ENCODE measurements at places on chromosomes 7 and 10.

DNA sequence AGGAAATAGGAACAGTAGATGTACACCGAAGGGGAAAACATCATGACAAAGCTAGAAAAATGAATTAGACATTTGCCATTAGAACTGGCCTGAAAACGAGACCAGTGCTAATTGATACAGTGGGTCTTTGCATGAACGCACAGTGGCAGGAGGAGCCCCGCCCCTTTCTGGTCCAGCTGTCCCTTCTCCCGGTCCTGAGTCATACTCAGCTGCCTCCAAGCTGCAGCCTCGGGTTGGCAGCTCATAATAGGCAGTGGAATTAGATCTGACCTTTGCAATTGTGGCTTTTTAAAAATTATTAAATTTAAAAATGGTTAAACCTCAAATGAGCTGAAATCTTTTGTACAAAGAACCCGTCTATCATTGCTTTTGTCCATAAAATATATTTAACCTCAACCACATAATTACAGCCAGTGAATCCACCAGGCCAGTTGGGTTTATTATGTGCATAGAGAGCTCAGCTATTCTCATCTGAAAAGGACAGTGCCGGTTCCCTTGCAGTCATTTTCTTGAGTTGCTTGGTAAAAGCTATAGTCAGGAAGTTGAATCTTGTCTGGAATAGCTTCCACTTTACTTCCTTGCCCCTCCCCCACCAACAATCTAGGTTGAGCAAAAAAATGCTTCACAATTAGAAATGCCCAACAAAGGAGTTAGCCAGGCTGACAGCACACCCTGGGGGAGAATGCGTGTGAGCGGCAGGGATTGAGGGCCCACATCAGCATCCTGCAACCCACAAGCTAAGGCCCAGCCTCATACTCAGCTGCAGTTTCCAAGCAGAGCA is 147.1 kb downstream of the BUB3 start:
- no peak for DNase-seq

GRCh38 chr7:4168041-4168440 is 514.1 kb upstream of the FOXK1 start:
- no peak for DNase-seq

DNA sequence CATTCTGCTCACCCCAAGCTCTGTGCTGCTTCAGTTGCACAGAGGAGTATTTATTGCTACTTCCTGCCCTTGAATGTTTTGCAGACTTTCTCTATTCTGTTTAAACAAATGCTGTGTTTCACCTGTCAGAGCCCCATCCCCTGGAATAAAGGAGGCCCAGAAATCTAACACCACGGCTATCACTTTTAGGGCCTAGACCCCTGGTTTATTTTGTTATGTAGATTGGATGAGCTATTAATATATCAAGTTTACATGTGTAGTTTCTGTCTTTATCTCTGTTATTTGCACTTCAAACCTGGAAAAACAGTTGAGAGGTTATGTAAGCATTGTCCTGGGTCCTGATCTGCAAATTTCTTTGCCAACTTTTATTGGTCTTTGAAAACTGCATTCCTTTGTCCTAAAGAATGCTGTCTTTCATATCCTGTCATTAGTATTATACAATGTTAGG is 630.1 kb downstream of the PARD3 start:
- DNase-seq, result no peak

DNA sequence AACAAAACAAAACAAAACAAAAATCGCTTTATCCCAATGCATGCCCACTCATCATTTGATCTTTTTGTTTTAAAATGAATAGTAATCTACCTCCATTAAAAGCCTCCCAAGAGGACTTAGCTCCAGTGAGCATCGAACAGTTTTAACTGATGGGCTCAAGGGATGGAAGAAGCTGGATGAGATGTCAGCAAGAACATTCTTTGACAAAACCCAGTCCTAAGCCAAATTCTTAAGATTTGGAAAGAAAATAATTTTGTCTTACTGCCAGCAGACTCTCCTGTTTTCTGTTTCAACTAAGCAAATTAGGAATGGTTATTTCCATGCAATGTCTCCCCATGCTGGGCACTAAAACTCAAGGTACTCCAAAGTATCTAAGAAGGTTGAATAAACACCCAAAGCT is 127.3 kb downstream of the RNLS start:
- no peak for DNase-seq

- no peak for DNase-seq
Observed at GRCh38 chr7:16940776-16941175, 59.0 kb upstream of the AGR3 start.

GRCh38 chr7:12926206-12926605 is 238.8 kb downstream of the ARL4A start:
- DNase-seq, result no peak

DNA sequence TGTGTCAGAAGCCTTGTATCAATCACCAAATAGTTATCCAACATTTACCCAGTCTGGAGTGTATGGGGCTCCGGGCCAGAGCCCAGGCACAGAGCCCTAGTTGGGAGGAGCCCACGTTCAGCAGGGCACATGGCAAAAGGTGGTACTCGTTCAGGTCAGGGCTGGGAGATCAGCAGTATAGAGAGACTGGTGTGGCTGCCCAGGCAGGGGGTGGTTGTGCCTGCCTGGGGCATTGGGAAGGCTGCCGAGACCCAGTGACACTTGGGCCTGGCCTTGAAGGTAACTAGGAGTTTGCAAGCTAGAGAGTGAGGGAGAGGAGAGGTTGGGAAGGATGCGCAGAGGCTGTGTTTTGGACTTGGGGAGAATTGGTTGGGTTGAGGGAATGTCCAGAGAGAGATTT is 48.9 kb upstream of the IGFBP3 start:
- no peak for DNase-seq

- DNase-seq, result no peak
Observed at GRCh38 chr10:3225561-3225960, 53.0 kb upstream of the PITRM1 start.

DNA sequence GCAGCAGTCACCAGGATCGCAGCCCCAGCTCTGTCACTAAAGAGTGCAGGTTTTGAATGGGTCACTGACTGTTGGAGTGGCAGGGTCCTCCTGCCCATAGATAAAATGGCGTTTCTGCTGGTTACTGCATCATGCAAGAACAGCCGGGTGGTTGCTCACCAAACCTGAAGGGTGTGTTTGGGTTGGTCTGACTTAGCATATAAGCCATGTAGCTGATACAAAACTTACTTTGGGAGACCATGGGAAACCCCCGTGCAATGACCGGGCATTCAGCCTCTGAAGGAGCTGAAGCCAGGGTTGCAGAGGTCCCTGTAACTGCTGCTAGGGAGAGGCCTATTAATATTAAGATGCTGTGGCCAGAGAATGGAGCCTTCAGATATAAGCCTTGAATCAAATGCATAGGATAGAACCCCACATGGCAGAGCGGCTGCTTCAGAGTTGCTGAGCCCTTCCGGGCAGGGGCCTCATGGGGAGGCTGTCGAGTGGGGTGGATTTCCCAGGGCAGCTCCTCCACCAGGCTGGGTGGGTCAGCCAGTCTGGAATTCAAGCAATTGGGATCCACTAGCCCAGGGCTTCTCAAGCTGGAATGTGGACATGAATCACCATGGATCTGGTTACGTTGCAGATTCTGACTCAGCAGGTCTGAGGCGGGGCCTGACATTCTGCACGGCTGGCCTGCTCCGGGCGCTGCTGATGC is 70.9 kb upstream of the CTBP2 start:
- no peak for DNase-seq

Measured in NCI-H2081 (cell line).